NCI-H2029 (cell line): ENCODE measurements at places on chromosomes 11 and 22.
A peak's percentile ranks its signal among the peaks of the same experiment; 100 is the strongest.

DNA sequence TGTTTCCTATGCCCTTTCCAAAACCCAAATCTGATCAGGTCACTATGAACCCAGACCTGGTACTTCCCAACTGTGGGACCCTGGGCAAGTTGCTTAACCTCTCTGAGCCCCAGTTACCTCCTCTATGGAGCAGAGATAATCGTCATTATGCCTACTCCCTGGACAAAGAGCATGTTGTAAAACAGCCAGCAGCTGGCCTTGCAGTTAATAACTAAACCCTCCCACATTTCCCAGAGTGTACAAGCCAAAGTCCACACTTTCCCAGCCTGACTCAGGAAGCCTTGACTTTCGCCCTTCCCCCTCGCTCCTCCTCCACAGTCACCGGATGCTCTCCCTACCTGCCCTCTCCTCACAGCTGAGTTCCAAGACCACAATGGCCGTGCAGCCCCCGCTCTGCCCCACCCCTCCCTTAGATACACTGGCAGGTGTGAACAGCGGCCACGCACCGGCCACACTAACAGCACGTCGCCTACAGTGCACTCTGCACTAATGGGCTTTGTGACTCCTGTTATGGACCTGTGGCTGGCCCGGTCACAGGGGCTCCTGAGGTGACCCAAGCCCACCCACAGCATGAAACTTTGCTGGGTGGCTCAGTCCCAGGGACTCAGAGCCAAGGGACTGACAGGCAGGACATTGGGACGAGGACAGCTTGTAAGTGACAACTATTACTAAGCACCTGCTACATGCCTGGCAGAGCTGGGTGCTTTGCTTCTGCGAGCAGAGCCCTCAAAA, 15.6 kb upstream of the MFNG start:
- DNase-seq = peak; percentile 71

DNA sequence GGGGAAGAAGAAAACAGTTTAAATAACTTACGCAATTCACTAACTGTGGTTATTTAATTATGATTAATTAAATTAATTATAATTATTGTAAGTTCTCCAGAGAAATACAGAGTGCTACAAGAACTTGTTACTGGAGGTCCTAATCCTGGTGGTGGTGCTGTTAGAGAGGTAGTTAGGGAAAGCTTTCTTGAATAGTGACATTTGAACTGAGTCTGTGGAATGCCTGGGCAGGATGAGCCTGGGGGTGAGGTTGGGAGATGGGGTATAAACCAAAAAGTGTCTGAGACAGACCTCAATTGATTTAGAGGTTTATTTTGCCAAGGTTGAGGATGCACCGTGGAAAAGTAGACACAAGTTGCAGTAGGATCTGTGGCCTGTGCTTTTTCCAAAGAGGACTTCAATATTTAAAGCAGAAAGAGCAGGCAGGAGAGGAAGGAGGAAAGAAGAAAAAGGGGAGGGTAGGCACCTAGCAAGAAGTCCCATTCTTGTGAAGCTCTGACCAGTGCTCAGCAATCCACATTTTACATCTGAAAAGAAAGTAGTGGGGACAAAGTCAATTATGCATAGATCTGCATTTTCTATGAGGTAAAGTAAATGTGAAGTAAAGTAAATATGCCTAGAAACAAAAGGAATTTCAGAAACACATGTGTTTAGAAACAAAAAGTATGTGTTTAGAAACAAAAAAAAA, 4.4 kb upstream of the ZNF202 start:
- no peak for DNase-seq

GRCh38 chr22:49541693-49542230, 285.9 kb downstream of the BRD1 start:
- DNase-seq = no peak

DNA sequence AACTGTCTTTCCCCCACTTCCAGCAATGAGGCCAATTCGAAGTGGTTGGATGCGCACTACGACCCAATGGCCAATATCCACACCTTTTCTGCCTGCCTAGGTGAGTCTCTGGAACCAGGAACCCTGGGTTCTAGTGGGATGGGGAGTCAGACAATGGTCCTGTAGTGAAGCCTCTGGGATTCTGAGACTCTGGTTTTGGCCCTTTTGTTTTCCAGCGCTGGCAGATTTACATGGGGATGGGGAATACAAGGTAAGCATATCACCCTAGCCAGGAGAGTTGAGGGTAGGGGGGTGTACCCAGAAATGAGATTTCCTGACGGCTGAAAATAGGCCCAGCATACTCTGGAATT, 530 bp downstream of the BBS1 start:
- no peak for DNase-seq

DNA sequence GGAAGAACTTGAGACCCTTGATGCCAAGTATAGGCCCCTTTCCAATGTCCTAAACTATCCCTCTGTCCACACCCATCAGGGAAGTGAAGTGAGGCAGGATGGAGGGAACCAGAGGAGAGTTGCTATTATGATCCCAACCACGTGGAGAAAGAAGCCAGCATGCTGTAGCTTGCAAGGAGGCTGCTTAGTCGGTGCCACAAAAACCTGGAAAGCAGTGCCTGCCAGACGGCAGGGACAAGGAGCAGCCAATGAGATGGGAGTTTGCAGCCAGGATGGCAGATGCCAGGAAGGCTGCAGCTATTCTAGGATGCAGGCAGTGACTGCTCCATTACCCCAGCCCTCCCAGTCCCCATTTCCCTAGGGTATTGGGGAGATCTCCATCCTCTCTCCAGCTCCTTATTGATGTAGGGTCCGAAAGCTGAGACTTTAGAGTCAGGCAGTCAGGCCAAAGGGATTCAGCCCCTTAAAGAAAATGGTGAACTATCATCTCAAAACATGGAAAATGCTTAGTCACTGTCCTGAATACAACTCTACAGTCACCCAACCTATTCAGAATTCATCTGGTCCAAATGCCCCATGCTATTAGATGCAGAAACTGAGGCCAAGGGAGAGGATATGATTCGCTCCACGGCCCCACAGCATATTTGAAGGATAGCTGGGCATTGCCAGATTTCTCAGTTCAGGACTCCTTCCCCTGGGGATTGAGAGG, 18.4 kb upstream of the LRRC55 start:
- DNase-seq = no peak
